ENCODE measurements at places on chromosomes 5 and 9.

GRCh38 chr5:18740301-18740700 lies 1106.0 kb downstream of the TAF11L14 start:
- no peak for DNase-seq

DNA sequence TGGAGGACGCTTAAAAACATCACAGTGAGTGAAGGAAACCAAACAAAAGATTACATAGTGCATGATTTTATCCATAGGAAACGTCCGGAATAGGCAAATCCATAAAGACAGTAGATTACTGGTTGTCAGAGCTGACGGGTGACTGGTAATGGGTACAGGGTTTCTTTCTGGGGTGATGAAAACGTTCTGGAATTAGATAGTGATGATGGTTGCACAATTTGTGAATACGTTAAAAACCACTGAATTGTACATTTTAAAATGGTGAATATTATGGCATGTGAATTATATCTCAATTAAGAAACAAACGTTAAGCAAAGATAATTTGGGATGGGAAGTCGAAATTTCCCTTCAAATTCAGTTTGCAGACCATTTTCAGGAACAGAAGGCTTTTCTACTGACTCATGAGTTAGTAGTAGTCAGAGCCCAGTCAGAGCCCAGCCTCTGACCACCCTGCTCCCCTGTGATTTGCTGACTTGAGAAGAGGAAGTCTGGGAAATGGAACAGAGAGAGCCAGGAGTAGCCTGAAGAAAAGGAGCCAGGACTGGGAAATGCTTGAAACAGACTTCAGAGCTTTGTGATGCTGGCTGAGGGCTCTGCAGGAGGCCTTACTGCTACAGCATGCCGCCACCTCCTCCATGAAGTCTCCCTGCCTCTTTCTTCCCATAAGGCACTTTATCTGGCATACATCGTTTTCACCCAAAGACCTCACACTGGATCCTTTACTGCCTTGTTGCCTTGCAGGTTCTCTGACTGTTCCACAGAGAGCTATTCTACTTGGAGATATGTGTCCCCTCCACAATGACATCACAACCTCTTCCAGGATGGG lies 46.4 kb upstream of the CTNNA1 start:
- peak; percentile 89 for DNase-seq

DNA sequence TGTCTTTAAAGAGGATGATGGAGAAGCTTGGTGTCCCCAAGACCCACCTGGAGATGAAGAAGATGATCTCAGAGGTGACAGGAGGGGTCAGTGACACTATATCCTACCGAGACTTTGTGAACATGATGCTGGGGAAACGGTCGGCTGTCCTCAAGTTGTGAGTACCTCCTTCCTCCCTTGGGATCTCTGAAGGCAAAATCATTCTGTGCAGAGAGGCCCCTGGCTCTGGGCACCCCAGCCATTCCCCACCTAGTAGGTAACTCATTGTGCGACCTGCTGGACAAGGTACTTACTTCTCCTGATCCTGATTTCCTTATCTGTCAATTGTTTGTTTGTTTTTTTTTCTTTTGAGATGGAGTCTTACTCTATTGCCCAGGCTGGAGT lies 7.6 kb upstream of the NUP214 start:
- DNase-seq, result no peak

DNA sequence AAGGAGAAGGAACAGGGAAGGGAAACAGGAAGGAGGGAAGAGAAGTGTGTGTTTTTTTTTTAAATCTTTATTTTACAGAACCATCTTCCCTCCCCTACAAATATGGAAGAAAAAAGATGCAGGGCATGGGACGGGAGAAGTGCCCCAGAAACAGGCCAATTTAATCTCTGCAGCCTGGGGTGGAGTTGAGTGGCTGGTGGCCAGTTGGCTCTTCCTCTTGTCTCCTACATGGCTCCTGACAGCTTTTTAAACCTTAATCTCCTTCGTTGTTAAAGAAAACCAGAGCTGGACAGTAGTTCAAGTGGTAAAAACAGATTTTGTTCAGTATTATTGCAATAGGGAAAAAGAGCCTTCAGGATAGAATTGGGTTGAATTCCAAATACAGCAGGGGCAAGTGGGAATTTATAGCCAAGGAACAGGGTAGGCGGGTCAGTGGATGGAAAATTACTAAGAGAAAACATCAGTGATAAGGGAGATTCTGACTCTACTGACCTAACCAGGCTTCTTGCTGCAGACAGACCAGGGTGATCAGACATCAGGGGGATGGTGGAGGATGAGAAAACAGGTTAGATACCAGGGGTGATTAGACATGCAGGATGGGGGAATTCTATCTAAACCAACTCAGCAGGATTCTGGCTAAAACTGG lies 125.1 kb upstream of the CLINT1 start:
- DNase-seq, result no peak

- no peak for DNase-seq
Measured at GRCh38 chr9:72843520-72844439, 109.1 kb downstream of the ALDH1A1 start.

DNA sequence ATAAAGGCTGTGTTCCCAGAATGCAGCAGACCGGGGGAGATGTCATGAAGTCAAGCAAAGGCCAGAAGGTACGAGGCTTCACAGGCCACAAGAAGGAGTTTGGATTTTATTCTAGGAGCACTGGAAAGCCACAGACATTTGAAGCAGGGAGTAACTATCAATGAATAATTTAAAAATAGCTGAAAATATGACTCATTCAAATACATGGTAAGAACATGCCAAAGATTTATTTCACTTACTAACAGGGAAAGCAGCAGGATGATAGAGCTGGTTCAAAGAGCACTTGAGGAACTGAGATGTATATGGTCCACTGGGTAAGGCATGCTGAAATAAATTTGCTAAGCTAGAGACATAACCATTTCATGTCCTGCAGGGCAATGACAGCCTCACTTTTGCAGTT lies 53.2 kb downstream of the MSX2 start:
- DNase-seq, result no peak

- peak; percentile 78 for DNase-seq
Measured at GRCh38 chr5:72478684-72479083, 28.5 kb downstream of the ZNF366 start.

DNA sequence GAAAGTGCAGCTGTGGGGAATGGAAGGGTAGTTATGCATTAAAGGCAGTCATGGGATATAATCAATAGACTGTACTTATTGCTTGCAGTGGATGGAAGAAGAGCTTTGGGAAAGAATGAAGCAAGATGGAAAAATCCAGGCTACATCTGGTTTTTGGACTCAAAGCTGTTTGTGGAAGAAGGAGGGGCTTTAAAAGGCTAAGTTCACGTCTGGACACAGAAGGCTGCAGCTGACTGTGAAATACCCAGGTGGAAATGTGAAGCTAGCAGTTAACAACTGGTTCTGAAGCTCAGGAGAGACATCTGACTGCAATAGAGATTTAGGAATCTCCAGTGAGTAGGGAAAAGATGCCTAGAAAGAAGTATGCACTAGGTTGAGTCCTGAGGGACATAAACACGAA lies 43.2 kb upstream of the TIMD4 start:
- DNase-seq, result no peak

GRCh38 chr9:2686911-2687310 lies 30.4 kb upstream of the KCNV2 start:
- DNase-seq, result no peak

- DNase-seq, result no peak
Measured at GRCh38 chr5:149177911-149178565, 36.7 kb downstream of the ABLIM3 start.

DNA sequence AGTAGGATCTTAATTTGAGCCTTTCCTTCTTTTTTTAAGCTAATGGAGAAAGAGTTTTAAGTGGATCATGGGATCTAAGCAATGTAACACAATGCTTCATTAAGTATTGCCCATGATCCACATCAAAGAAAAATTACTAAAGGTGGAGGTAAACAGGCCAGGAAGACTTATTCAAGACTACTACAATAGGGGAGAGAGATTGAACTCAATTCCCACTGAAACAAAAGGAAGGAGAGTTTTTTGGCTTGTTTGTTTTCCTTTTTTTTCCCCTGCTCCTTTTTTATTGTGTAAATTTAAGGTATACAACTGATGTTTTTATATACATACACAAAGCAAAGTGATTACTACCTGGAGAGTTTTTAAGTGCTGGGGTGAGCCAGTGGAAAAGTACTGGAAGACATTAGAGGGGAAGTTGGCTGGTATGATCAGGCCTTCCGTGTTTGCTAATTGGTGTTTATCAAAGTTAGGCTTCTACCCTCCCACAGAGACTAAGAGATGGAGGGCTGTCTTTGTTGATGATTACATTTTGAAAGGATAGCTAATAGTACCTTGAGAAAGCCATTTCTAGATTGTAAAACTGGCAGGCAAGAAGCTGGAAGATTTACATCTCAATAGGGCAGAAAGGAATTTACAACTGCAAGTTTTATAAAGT lies 262.7 kb downstream of the CHSY3 start:
- no peak for DNase-seq

- no peak for DNase-seq
Measured at GRCh38 chr5:138275379-138275782, 960 bp upstream of the GFRA3 start.

DNA sequence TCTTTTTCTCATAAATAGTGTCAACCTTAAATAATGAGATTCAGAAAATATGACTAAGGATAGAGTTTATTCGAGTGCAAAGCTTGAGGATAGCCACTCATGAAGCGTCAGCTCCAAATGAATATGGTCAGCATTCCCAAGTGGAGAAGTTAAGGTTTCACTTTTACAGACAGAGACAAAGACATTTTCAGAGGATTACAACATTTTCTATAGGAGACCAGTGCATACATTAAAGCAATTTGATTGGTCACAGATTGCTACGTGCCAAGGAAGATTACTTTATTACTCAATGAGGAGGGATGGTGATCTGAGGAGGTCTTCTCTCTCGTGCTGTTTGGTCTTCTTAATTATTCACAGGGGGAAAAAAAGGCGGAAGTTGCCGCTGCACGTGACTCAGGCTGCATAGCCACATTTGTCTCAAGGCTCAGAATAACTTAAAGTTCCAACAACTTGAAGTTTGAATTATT lies 60.1 kb upstream of the SPATA31C2 start:
- peak; percentile 41 for DNase-seq

GRCh38 chr5:66646570-66646969 lies 50.4 kb downstream of the MAST4 start:
- DNase-seq, result peak; percentile 30

- no peak for DNase-seq
Measured at GRCh38 chr5:167049771-167050567, 1241.5 kb upstream of the WWC1 start.

- DNase-seq, result no peak
Measured at GRCh38 chr9:70477146-70477745, 62.8 kb upstream of the KLF9 start.

GRCh38 chr9:122605691-122606090 lies 8.8 kb upstream of the OR1Q1 start:
- no peak for DNase-seq

DNA sequence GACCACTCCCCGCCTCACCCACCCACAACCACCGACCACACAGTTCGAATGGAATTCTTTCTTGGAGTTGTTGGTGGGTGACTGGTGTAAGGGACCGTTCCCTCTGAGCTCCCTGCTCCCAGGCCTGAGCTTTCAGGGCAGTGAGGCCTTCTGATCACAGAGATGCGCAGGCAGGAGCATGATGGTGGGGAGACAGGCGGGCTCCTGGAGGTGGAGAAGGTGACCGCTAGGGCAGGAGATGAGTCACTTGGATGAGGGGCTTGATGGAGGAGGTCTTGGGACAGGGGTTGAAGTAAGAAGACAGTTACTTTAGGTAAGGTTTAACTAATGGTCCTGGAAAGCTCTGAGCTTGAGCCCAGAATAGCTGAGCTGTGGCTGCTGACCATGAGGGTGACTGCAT lies 88.5 kb downstream of the HSPA4 start:
- DNase-seq, result no peak

- peak; percentile 50 for DNase-seq
Measured at GRCh38 chr5:15992918-15993317, 186.7 kb downstream of the MARCHF11 start.

DNA sequence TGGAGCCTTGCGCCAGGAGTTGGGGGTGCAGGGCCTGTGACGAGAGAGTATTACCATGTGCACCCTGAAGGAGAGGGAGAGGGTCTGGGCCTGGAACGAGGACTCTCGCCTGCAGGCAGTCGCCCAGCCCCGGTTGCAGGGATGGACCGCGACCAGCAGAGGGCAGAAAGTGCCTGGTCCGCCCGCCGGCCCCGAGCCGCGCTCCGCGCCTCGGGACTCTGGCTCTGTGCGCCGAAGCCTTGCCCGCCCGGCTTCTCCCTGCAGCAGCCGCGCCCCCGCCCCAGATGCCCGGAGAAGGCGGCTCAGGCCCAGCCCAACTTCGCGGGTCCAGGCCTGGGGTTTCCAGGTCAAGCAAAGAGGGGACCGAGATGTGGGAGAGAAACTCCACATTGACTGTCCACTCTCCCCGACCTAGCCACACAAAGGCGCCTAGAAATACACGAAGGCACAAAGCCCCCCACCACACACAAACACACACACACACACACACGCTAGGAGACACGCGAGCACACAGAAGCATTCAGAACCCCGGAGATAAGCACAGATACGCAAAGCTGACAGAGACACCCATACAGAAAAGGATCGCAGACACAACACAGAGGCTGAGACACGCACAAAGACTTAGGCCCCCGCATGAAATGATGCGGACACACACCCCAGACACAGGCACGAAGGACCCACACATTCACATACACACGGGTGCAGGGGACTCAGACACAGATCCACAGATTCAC lies 2.0 kb upstream of the LMX1B start:
- DNase-seq, result peak; percentile 47

GRCh38 chr5:63211448-63212132 lies 633.0 kb downstream of the LRRC70 start:
- DNase-seq, result no peak

DNA sequence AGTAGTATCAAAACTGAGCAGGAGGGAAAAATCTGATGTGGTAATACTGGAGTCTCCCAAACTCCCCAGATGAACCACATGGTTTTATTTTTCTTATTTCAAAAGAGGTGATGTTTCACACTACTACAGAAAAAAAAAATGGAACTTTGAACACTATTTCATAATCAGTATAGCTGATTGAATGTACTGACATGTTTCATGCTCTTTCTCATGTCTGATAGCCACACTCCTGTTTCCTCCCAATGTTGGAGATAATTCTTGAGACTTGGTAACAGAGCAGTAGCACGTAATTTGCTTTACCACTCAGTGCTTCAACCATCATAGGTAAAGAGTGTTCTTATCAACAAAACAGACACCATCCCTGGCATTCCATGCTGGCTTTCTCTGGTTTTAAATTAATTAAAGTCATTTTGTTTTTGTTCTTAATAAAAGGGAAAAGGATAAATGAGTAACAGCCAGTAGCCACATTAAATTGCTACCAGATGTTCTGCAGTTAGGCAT lies 85.2 kb downstream of the MUSK start:
- peak; percentile 88 for DNase-seq

DNA sequence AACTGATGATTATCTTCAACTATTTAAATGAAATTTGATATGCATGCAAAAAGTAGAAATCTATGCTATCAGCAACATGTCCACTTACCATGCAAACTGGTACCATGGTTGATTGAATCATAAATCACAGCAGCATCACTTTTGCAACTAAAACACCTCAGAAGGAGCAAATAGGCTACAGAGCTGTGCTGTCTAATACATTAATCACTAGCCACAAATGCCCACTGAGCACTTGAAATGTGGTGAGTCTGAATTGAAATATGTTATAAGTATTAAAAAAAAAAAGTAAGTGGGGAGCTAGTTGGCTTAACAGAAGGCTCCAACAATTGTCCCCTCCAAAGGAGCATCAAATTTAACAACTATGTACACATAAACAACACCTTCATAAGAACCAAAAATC lies 112.5 kb downstream of the FAM114A2 start:
- no peak for DNase-seq

Data from fibroblast of the aortic adventitia (primary cell).